ENCODE measurements at places on chromosomes 5 and 9.
A peak's percentile ranks its signal among the peaks of the same experiment; 100 is the strongest.

- peak; percentile 4 for DNase-seq
Observed at GRCh38 chr9:127360829-127361228, 36.1 kb upstream of the SLC2A8 start.

DNA sequence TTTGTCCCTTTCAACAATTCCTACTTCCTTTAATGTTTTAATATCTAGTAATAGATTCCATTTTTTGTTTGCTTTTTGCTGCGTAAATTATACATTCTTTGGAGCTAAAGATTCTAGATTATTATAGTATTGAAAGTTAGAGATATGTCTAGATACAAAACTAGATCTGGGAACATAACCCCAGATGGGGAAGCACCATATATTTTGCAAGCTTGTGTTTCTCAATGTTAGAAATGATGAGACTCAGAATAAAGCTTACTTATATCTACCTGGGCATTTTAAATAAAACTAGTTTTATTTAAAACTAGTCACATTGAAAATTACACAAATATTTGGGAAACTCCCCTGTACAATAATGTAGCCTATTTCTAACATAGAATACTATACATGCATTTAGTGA lies 32.2 kb downstream of the TRIO start:
- DNase-seq: peak; percentile 69

- no peak for DNase-seq
Observed at GRCh38 chr9:13942695-13943094, 371.2 kb downstream of the NFIB start.

DNA sequence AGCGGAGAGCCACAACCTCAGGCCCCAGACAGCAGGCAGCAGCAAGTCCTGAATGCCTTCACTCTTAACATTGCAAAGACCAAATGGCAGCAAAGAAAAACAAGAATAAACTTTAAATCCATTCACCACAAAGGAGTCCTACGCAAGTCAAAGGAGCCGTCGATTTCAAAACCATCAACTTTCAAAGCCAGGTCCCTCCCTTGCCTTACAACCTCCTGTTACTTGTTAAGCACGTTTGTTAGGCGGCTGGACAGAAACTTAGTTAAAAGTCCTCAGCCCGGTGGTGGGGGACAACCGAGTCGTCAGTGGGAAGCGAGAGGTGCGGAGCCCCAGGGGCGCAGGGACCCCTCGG lies 938 bp downstream of the LPAR1 start:
- peak; percentile 22 for DNase-seq

DNA sequence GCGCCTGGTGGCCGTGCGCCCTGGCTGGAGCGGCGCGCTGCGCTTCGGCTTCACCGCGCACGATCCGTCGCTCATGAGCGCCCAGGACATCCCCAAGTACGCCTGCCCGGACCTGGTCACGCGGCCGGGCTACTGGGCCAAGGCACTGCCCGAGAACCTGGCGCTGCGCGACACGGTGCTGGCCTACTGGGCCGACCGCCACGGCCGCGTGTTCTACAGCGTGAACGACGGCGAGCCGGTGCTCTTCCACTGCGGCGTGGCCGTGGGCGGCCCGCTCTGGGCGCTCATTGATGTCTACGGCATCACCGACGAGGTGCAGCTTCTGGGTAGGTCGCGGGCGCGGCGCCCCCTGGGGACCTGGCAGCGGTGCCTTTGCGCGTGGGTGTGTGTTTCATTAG lies 28.9 kb downstream of the NEURL1B start:
- no peak for DNase-seq

Data from inflammatory macrophage treated with lipopolysaccharide for 4 hours (primary cell).